ENCODE measurements at places on chromosomes 12 and 14.

DNA sequence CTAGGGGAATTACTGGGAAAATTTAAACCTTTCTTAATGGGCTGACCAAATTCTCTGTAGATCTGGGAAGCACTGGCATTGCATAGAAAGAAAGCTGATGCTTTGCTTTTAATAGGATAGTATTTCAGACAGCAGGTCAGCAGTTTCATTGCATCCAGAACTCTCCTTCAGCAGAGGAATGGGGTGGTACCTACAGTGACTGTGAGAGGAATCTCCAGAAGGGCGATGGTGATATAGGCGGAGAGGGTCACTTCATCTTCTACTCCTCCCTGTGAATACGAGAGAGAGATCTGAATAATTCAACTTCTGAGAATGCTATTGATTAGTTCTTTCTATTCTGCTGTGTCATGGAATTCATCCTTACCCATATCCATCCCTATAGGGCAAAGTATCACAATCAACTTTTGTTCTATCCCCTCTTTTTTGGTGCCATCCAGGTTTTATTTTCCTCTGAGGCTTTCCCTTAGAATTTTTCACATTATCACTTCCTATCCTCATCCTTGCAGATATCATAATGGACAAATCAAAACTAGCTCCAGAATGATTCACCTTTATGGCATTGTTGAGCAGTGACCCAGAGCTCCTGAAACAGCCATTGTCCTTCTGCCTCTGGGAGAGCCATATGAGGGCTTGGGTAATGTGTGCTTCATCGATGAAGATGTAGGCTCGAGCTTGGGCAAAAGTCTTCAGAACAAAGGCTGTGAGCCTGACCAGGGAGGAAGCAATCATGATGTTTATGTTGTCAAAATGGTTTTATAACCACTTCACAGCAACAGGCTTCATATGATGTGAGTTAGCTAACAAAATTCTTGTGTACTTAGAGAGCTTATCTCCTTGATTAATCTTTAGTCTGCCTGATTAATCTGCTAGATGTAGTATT is 38.3 kb downstream of the A2M start:
- no peak for DNase-seq

GRCh38 chr14:62027958-62028357 is 265.7 kb downstream of the SNAPC1 start:
- DNase-seq: no peak

GRCh38 chr12:108849660-108850059 is 7.7 kb downstream of the SSH1 start:
- DNase-seq: no peak

GRCh38 chr14:66568220-66568619 is 60.3 kb downstream of the GPHN start:
- DNase-seq: no peak

- DNase-seq: no peak
Measured at GRCh38 chr12:32509328-32510091, 110.2 kb downstream of the FGD4 start.

DNA sequence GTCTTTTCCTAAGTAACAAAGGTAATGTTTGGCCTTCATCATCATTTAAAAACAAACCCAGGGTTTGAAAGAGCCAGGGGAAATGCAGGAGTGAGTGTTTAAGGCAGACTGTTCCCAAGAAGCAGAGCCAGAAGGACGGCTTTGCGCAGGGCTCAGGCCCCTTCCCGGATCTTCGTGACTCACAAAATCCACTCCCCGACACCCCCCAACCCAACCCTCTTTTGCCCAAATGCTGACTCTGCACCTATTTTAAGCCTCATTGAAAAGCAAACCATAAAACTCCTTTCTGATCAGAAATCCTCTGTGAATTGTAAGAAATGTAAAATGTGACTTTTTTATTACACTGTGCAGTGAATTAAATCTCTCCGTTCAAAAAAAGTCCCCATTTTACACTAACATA is 67.5 kb downstream of the SETD3 start:
- DNase-seq: no peak

DNA sequence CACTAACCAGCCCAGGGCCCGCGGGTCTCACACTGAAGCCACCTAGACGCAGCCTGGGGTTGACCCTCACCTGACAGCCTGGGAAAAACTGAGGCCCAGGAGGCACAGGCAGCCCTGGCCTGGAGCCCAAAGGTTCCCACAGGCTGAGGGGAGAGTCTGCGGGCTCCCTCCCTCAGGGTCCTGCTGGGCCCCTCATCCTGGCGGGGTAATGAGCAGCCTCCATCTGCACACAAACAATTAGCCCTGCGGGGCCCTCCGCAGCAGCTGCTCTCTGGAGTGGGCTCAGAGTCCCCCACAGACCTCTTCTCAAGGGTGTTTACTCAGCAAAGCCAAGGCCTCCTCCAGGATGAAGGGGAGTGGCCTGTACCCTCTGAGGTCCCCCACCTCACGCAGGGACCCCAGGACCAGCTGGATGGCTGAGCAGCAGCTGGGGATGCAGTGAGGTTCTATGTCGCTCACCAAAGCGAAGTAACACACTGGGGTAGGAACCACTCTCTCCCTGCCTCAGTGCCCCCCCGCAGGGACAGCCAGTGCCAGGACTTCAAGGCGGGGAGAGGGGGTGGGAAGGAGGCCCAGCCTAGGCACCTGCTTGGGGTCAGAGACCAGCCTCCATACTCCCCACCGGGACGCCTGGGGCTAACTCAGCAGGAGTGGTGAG is 7.3 kb downstream of the AKT1 start:
- no peak for DNase-seq

GRCh38 chr12:2544230-2544629 is 250.5 kb upstream of the FKBP4 start:
- no peak for DNase-seq

GRCh38 chr14:93343266-93343665 is 3.7 kb upstream of the COX8C start:
- peak; percentile 75 for DNase-seq

DNA sequence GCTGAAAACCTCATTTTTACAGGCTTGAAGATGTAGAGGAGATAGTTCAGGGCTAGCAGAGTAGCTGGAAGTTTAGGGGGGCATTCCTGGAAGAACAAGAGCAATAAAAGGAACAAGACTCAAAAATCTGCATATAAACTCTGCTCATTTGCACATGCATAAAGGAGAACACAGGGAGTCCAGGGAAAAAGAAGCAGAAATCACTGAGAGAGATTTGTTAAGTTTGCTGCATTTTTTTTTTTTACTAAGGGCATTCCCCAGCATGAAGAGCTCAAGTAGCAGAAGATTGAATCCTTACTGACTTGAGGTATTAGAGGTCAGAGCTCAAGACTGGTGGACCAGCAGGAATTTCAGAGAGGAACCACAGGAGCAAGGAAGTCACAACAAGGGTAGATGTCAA is 28.2 kb upstream of the BCL11B start:
- DNase-seq: no peak

DNA sequence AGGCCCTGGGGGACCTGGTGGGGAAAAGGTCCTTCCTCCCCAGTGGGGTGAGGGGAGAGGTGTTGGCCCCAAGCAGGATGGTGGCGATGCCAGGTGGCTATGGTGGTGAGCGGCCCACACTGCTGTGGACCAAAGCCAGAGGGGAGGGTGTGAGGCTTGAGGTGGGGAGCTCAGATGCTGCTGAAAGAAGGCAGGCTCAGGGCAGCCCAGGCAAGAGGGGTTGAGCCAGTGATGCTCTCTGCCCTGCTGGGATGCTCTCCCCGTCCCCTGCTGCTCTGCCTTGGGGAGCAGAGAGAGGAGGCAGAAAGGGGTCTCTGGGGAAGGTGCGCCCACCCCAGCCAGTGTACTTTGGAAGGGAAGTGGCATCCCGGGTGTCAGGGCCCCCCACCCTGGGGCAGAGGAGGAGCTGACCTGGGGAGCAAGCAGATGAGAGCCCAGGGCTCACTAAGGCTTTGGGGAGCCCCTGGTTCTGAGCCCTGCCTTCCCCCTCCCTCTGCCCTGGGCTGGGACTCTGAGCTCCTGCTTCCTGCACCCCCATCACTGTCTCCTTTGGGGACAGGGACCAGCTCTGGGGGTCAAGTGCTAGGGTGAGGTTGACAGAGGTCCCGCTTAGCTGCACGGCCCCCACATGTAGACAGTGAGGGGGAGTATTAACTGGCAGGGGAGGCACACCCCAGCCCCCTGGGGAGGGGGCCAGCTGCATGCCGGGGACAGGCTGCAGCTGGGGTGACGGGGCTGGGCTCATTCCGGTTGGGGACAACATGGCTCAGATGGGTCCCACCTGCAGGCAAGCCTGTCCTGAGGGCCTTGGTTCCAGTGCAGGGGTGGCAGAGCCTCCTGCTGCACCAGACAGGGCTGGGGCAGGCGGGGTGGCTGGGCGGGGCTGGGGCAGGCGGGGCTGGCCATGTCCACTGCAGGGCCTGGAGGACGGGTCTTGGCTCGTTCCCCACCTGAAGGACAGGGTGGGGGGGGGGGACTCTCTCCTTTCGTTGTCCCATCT is 124.4 kb downstream of the KIF26A start:
- DNase-seq: no peak

- no peak for DNase-seq
Measured at GRCh38 chr12:45509621-45510020, 219.9 kb upstream of the ARID2 start.

DNA sequence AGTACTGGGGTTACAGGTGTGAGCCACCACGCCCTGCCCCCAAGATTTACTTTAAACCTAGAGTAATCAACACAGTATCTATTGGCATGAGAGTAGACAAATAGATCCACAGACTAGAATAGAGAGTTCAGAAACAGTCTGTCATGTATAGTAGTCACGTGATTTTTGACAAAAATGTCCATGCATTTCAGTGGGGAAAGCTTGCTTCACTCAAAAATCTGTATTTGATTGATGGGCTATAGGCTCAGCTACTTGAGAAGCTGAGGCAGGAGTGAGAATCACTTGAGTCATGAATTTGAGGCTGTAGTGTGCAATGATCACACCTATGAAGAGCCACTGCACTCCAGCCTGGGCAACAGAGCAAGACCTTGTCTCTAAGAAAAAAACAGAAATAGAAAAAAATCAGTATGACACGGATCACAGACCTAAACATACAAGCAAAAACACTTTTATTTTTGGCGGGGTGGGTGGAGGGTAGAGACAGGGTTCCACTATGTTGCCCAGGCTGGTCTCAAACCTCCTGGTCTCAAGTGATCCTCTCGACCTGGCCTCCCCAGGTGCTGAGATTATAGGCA is 7.6 kb upstream of the ORAI1 start:
- DNase-seq: no peak

DNA sequence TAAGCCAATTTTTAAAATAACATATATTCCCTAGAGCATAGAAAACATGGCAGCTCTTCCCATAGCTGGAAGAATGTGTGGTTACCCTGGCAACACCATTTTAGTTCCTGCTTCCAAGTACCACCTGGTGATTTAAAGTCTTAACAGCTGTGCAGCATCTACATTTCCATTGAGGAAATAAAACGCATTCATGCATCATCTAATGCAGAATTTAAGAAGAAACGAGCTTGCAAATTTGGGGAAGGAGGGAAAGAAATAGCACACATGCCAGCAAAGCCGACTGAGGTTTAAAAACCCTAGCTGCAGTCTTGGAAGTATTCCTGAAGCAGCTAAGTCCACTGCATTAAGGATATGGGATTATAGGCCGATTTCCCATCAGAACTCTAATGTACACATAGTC is 22.8 kb upstream of the SLC38A2 start:
- DNase-seq: no peak

- no peak for DNase-seq
Measured at GRCh38 chr12:118959985-118960560, 21.3 kb upstream of the SRRM4 start.

- DNase-seq: no peak
Measured at GRCh38 chr12:59619461-59620240, 23.8 kb downstream of the SLC16A7 start.

- no peak for DNase-seq
Measured at GRCh38 chr12:25800101-25800500, 158.4 kb upstream of the RASSF8 start.

GRCh38 chr12:120583478-120584030 is 2.4 kb upstream of the POP5 start:
- peak; percentile 70 for DNase-seq

GRCh38 chr12:123990511-123990910 is 17.5 kb downstream of the ZNF664 start:
- peak; percentile 35 for DNase-seq

GRCh38 chr14:60002819-60003492 is 83.0 kb downstream of the LRRC9 start:
- DNase-seq: no peak

DNA sequence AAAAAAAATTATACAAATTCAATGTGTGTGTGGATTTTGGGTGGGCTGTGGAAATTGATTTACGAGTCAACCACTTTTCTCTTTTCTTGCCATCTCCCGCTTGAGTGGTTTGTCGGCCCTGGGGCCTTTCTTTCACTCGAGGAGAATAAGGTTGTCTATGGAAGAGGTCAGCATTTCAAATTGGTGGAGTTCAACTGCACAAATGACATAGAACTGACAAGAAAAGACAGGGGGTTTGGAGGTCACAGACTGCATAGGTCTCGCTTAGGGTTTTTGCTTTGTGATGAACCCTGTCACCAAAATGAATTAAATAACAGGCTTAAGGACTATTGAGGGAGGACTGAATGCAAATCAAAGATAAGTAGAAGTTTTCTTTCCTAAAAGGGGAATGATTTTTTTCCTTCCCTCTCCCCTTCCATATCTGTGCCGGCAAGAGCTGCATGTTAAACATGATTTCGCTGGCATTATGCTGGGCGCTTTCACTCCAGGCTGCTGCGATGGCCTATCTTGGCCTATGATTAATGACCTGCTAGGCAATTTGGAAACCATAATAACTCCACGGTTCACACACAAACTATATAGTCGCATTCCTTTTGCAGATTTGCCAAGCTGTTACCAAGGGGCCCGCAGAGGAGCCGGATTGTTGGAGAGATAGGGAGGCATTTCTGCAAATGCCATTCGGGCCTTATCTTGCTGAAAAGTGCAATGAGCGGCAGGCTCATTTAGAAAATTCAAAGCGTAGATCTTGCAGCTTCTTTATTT is 20.7 kb downstream of the ASCL1 start:
- DNase-seq: no peak

DNA sequence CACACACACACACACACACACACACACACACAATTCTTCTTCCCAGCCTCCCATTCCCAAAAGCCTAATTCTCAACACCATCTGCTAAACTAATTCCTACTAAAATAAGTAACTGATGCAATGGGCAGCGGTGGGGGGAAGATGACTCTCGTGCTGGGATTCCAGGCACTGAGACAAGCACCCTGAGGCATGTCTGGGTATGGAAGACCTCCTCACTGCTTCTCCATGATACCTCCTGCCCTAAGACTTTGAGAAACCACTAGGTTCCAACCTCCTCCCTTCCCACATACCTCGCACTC is 789 bp upstream of the VWF start:
- no peak for DNase-seq

DNA sequence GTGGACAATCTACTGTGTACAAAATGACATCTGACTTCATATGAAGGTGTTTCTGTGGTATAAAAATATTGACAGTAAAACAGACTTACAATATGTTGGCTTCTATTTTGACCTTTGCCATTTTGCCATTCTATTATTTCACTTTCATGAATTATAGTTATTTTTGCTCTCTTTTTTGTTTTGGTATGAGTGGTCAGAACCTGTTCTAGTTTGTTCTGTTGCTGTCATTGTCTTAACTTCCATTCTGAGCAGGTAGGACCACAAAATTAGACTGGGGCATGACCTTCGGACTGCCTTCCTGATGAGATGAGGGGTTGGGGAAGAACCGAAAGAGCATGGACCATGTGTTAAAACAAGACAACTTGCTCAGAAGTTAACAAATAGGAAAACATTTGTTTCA is 36.5 kb upstream of the IFNG-AS1 start:
- no peak for DNase-seq

- no peak for DNase-seq
Measured at GRCh38 chr12:80707126-80707829, at the start of gene MYF6. Gene MYF6 (plus strand): TSS chr12:80707634. CDS start chr12:80707720, 86 bp downstream.

- DNase-seq: peak; percentile 2
Measured at GRCh38 chr14:74945261-74945851, 10.0 kb downstream of the PGF start.

GRCh38 chr14:23725980-23726710 is 90.0 kb downstream of the DHRS2 start:
- no peak for DNase-seq

Data from AML-193 (cell line).